ENCODE measurements at places on chromosomes 7 and 10.

- no peak for DNase-seq
These were observed 6.5 kb upstream of the TSPAN13 start for GRCh38 chr7:16747102-16747501.

DNA sequence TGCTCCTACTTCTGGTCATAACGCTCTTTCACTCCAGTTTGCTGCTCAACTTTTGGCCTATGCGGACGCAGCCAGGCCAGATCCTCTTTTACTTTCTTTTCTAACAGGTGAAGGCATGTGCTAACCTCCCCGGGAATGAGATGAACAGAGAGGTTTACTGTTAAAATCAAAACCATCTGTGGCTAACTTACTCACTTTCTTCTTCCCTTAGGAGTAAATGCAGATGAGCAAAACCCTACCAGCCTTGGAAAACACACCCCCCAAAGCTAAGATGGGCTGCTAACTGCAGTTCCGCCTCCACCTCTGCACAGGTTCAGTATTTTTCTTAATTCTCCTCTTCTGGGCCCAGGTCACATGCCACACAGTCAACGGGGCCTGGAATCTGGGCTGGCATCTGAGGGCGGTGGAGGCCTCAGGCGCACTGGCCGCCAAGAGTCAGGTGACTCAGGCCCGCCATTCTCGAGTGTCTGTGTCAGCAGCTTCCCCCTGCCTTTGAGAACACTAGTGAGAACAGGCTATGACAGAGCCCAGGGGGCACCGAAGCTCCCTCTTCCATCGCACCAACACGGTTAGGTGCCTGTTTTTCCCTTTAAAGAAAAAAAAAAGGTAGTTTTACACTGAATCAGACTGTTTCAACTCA is 11.1 kb downstream of the FAM53B start:
- peak; percentile 71 for DNase-seq

GRCh38 chr7:30268586-30268985 is 15.8 kb upstream of the ZNRF2 start:
- DNase-seq, result no peak

GRCh38 chr10:34861293-34862021 is 46.4 kb upstream of the PARD3 start:
- no peak for DNase-seq

- no peak for DNase-seq
These were observed 134.2 kb downstream of the CHN2 start for GRCh38 chr7:29328811-29329210.

DNA sequence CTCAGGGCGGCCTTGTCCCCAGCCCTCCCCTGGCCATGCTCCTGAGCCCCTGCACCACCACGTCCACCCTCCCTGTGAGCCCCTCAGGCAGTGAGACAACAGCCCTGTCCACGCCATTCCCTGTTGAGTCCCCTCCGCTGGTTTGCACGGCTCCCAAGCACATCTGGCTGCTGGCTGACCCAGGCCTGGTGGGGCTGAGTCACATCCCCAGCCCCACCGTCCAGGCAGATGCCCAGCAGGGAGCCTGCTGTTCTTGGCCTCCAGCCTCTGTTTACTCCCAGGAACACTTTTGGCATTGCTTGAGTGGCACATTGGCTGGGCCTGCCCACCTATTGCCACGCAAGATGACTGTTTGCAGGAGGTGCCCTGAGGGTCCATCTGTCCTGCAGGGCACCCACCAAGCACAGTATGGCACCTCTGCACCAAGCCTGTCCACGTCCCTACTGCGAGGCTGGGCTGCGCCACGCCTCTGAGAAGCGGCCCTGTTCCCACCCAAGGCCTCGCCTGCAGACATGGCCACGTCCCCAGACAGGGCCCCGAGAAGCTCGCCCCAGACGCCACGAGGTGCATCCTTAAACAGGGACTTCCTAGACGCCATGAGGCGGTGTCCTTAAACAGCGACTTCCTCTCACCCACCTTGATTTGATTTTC is 48.4 kb upstream of the INPP5A start:
- no peak for DNase-seq

- DNase-seq, result no peak
These were observed 159.2 kb upstream of the TARP start for GRCh38 chr7:38432671-38433070.

GRCh38 chr10:132498562-132499366 is 38.8 kb upstream of the INPP5A start:
- no peak for DNase-seq

DNA sequence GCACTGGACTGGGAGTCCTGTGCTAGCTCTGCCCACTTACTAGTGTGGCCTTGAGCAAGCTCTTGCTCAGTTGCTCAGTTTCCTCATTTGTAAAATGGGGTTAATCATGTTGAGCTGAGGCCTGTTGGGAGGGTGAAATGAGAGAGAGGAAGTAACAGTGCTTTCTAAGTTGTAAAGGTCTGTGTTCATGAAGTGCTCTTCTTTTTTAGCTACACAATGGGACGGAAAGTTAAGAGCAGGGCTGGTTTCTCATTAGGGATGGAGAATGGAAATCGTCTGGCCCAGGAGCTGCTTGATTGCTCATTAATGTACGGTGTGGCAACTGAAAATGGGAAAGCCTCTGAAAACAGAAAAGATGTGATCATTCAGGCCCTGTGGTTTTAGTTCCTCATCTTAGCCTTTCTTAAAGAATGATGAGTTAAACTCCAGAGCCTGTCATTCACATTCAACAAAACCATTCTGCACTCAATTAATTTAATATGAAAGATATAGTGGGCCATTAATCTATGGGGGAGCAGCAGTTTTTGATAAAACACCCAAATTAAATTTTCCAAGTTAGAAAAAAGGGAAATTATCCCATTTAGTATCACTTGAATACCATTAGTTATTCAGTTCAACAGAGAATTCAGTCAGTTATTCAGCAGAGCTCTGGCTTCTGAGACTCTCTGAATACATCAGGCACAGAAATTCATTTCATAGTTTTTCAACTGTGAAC is 60.5 kb downstream of the SH2D4B start:
- DNase-seq, result no peak
